Activated naive CD8-positive, alpha-beta T cell treated with anti-CD3 and anti-CD28 coated beads for 36 hours (primary cell): ENCODE measurements at places on chromosomes 3 and 15. TPM values are rescaled to one million over a fixed set of nuclear protein-coding genes. Genes with fewer than 3 reads are reported as not detected.

SPATA12 gene
- not detected for total RNA-seq

GAP43 gene
- not detected for total RNA-seq

- DNase-seq: no peak
- no peak overlapping the region for H3K27ac ChIP-seq
- peaks cover 16% of the 10 kb centered on the region for H3K4me1 ChIP-seq
- no peak overlapping the region for H3K4me3 ChIP-seq
Observed at GRCh38 chr15:28873585-28874190, 12.1 kb upstream of the APBA2 start.

MORC1 gene
- total RNA-seq: not detected

- no peak overlapping the region for H3K27ac ChIP-seq
- H3K27me3 ChIP-seq: no peaks in the 10 kb centered on the region
- peak; percentile 24 for DNase-seq
- H3K36me3 ChIP-seq: no peaks in the 10 kb centered on the region
Observed at GRCh38 chr15:75153087-75153486, 48.6 kb upstream of the C15orf39 start.
